T-helper 9 cell (primary cell): ENCODE measurements at places on chromosomes 2 and 18.

GRCh38 chr18:56235481-56236013, 402.8 kb downstream of the TXNL1 start:
- no peak for DNase-seq

GRCh38 chr2:134193006-134193405, 60.9 kb upstream of the MGAT5 start:
- no peak for DNase-seq

DNA sequence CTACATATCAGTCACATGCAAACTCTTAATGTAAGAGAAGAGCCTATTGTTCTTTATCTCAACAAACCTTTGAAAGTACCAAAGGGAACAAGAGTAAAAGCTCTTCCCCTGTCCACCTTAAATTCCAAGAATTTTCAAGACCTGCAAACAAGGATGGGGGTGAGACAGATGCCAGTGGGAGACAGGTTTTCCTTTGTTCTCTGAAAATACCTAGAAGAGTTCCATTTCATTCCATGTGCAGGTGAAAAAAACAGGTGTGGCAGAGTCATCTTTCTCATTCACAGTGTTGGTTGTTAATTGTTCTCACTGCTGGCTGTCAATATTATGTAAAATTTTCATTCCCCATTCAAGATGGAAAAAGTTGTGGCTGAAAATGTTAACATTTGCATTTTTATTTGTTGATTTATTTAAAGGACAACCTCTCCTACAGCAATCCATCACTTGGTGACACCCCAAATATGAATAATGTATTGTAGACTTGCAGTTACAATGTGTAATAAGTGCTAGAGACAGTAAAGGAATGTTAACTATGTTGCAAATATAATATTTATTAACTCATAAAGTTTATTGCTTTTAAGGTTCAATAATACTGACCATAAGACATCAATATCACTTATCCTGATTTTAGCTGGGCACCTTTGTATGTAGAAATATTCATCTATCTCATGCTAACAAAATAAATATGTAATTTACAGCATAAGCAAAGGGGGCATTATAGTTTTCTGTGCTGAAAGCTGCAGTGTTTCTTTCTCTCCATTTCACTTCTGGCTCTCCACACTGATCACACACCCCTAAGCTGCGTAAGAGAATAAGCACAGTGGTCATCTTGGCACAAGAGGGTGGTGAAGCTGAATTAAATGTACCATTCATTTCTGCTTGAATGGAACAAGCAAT, 347.0 kb downstream of the KIAA1328 start:
- no peak for DNase-seq

DNA sequence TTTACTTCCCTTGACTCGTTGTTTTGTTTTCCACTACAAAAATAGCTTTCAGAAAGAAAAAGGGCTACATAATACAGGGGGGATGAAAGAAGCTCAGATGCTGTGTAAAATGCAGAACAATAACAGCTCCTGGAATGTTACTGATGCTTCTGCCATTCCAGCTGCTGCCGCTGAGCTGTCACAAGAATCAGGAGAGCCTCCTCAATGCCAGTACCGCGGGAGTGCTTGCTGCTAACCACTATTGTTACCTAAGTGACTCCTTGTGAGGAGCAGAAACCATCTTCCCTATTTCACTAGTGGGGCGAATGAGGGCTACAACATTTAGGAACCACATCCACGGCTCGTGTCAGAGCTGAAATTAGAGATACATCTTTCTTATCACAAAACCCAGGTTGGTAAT, 384.8 kb downstream of the GALR1 start:
- no peak for DNase-seq

DNA sequence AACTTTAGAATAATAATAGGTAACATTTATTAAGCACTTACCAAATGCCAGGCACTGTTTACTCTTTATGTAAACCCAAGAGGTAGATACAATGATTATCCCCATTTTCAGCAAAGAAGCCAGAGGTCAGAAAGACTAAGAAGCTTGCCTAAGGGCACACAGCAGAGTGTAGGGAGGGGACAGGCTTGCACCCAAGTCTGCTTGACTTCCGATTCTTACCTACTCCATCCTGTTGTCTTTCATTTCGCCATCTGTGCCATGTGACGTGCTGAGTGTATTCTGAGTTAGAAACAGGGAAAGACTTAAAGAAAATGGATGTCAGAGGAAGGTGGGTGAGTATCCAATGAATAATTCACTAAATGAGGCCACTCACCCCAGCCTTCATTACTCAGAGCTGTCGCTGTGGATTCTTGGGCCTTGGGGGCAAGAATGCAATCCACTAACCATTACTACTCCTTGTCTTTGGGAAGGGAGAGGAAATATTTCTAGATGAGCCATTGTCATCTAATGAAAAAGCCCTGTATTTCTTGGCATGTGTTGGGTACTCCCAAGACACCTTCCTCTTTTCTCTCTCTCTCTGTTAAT, 76.4 kb upstream of the BCL11A start:
- no peak for DNase-seq

GRCh38 chr2:181613241-181613640, 43.7 kb downstream of the CERKL start:
- no peak for DNase-seq

DNA sequence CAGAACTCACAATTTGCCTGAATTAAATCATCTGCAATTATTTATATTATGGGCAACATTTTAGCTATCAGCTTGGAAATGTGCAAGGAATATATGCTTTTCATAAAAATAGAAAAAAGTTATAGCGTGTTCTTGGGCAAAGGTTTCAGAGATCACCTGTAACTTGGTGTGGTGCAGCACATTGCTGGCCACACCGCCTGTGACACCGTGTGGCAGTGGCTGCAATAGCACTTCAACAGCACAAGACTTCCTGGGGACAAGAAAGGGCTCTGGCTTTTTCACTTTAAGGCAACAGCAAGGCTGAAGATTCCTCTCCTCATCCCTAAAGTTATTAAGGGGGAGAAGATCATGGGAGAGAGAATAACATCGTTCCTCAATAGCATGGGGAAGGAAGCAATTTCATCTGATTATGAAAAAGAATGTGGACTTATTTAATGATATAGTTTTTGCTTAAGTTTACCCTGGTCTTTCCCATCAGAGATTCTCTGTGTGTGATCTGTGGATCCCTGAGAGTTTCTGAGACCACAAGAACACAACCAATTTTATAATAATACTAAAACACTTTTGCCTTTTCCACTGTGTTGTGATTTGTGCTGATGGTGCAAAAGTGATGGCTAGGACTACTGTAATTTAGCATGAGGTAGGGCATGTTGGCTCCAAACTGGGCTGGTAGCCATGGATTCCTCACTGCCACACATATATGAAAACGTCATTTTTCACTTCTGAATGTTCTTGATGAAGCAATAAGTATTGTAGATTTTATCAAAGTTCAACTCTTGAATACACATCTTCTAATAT, 15.0 kb upstream of the SERPINB3 start:
- DNase-seq, result no peak

DNA sequence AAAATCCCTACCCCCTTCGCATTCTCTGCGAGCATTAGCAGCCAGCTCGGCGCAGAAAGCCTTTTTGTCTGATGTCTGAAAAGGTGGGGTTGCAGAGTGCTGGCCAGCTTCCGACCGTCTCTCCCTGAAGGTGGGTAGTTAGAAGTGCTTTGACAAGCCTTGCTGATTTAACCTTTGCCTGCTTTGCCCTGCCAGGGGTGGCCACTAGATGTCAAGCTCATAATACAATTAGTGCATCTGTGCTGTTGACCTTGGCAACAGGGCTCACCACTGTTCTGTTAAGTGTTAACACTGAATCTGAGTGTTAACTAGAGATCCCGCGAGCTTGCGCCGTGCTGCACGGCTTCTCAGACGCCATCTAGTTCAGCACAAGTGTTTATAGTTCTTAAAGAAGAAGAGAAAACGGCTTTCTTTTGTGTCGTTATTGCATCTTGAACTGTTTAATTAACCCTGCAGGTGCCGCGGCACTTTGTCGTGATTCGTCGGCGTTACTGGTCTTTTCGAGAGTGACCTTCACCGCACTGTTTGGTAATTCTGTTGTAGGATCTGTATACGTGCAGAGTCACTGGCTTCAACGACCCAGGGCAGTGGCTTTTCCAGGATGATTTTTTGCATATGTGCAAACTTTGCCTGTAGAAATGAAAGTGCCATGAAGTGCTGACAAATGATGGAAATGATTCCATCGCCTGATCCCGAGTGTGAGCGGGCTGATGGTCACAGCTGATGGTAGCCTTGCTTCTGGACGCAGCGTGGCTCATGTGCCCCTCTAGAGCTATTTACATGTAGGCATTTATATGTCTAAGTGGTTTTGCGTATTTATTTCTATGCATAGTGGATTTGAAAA, 5.5 kb downstream of the SALL3 start:
- DNase-seq, result no peak

DNA sequence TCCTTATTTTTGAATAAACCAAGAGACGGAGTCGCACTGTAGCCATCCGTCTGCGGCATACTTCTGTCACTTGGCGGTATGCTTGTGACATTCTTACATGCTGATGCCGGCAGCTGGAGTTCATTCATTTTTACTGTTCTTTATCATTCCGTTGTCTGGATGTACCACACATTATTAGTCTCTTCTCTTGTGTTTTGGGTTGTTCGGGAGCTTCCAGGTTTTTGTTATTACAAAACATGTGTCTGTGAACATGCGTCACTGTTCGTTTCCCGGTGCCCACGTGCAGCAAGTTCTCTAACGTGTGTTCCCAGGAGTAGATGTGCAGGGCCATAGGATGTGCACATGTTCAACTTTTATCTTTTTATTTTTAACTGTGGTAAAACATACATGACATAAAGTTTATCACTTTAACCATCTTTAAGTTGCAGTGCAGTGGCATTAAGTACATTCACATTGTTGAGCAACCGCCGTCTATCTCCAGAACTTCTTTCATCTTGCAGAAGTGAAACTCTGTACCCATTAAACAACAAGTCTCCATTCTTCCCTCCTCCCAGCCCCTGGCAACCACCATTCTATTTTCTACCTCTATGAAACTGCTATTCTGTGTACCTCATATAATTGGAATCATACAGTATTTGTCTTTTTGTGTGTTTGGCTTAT, 40.1 kb downstream of the MTCL1 start:
- no peak for DNase-seq

- no peak for DNase-seq
Measured at GRCh38 chr2:85506768-85507181, 32.2 kb upstream of the MAT2A start.

DNA sequence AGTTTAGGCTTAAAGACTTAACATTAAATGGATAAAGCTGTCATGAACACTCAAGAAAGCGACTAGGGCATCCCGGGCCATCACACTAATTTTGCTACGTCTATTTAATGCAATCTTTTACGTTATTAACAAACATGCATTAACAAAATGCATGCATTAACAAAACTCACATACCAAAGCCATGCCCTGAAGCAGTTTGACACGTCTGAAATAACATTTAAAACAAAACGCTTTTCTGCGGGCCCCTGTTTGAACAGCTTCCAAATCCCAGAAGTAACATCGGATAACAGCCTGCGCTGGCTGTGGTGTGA, 458 bp downstream of the B4GALT6 start:
- no peak for DNase-seq

GRCh38 chr2:167411367-167411766, 523.1 kb downstream of the XIRP2 start:
- DNase-seq, result no peak

DNA sequence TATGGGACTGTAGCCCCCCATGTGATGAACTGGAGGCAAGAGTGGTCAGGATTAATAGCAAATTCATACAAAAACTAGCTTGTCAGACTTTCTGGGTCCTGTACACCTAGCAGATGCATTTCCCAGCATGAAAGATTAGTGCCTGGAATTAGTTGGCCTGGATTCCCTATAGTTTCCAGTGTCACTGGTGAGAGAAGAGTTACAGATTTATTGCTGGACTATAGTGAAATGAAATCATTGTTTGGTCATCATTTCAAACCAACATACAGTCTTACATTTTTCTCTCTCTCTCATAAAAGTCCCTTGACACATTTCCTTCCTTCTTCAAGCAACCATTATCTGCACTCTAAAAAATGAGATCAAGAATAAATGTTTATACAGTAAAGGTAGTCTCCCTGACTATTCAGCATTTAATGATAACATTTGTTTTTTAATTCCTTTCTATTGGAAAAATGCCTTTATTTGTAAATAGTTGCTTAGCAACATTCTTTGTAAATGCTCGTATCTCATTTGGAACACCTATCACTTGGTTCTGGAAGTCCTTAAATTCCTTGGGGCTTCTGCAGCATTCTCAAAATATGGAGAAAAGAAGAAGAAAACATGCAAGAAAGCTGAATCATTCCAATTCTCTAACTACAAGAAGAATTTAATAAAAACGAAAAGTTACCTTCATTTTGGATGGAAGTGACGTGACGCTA, 144.4 kb downstream of the MREG start:
- no peak for DNase-seq

- DNase-seq, result no peak
Measured at GRCh38 chr2:106960683-106961161, 74.8 kb upstream of the ST6GAL2 start.

- DNase-seq, result no peak
Measured at GRCh38 chr18:79542876-79543750, 136.5 kb upstream of the CTDP1 start.

GRCh38 chr2:104952976-104953375, 84.9 kb upstream of the MRPS9 start:
- DNase-seq, result no peak

DNA sequence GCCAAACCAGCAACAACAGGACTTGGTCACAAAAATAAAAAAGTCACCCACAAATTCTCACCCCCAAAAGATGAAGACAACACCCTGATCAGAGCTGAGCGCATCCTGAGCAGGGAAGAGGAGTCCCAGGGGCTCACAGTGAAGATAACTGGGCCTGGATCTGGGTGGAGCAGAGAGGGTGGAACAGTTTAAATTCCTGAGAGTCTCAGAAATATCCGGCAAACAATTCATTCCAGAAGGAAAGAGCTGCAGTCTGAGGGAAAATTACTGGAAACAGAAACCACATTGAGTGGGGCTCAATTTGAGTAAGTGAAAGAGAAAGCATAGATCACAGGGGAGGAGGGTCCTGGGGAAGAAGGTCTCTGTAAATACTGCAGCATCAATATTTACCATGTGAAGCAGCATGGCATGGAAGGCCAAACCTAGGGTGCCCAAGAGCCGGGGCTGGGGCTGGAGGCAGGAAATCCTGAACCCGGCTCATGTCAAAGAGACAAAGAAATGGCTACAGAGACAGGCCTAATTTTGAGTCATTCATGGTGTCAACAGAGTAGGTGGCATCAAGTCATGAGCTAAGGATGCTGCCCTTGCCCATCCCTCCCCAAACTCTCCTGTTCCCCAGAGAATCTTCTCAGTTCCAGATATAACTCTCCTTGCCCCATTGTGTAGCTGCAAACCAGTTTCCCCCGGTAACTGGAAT, 61.4 kb upstream of the ZBTB7C start:
- DNase-seq, result no peak
